ENCODE measurements at places on chromosomes 2 and 18.

GRCh38 chr2:147331790-147332419 is 512.9 kb upstream of the ACVR2A start:
- no peak for DNase-seq

GRCh38 chr2:36376319-36376765 is 20.8 kb downstream of the CRIM1 start:
- DNase-seq: no peak

- DNase-seq: no peak
Measured at GRCh38 chr2:152432206-152432653, 97.3 kb downstream of the FMNL2 start.

- peak; percentile 8 for DNase-seq
Measured at GRCh38 chr2:46171411-46171953, 125.7 kb upstream of the EPAS1 start.

DNA sequence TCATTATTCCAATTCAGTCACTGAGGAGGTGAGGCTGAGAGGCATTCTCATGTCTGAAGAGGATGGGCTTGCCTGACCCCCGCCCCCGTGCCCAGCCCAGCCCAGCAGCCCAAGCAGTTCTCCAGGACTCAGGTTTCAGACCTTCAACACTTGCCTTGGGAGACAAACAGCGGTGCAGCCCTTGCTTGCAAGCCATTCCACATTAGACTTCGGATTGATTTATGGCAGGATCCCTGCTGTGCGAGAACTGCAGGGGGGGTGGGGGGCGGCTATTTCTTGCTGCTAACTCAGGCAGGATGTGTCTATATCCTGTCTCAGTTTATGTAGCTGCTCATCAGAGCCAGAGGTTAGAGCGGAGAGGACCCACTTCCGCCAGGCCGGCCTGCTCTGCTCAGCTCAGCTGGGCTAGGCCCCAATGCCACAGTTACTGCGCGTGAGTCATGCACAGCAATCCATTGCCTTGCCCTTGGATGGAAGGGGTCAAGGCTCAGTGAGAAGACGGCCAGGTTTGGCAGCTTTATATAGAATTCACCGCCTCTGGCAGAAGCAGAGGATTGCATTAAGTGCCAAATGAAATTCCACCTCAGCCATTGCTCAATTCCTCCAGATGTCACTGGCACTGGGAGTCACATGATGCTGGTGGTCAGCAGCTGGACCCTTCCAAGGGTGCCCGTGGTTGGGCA is 1.8 kb downstream of the GYPC start:
- peak; percentile 20 for DNase-seq
